ENCODE measurements at places on chromosomes 7 and 10.

- DNase-seq = no peak
Observed at GRCh38 chr10:96360766-96361165, 2.0 kb upstream of the OPALIN start.

DNA sequence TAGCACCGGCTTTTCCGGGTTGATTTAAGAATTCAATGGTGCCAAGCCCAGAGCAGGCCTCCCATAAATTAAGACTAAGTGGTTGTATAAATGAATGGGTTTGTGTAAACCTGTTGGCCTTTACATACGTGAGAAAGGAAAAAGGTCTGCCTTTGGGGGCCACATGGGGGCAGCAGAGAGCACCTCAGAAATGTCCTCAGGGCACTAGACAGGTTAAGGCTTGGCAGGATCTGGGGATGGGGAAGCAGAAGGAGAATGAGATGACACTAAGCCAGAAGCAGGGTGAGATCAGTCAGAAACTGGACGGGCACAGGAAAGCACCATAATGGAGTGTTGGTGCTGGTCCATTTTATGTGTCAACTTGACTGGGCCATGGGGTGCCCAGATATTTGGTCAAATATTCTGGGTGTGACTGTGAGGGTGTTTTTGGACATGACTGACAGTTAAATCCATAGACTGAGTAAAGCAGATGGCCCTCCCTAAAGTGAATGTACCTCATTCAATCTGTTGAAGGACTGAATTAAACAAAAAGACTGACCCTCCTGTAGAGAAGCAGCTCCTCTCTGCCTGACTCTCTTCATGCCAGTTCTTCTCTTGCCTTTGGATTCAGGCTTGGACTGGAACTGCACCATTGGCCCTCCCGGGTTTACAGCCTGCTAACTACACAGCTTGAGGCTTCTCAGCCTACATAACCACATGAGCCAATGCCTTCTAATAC lies 58.9 kb downstream of the FRMPD2 start:
- peak; percentile 6 for DNase-seq

GRCh38 chr7:78662939-78663338 lies 790.5 kb downstream of the MAGI2 start:
- DNase-seq = no peak

DNA sequence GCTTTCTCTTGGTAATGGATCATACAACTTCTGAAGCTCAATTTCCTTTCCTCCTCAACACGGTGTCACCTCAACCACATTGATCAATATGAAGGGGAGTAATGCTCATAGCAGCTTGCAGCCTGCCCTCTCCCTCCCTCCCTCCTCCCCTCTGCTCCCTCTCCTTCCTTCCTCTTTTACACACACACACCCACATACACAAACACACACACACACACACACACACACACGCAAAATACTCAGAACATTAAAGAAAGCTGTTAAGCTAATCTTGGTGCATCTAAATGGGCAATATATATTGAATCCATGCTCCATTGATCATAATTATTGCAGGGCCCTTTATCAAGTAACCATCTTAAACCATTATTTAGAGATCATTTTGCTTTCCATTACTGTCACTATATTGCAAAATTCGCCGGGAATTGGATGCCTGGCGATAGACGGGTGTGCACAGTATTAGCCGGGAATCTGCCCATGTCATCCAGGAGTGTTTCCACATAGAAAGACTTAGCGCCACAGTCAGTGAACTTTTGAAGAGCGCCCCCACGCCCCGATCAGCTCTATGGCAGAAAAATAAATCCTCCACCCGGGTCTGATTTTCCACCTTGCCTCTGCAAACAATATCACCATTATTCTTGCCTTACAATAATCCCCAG lies 122.0 kb downstream of the PRLHR start:
- DNase-seq = no peak

DNA sequence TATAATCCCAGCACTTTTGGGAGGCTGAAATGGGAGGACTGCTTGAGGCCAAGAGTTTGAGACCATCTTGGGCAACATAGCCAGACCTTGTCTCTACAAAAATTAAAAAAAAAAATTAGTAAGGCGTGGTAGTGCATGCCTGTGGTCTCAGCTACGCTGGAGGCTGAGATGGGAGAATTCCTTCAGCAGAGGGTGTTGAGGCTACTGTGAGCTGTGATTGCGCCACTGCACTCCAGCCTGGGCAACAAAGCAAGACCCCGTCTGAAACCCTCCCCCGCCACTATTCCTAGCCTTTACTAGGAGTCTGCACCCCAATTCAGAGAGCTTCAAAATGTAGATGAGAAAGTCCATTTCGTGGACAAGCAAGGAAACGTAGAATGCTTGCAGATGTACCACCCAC lies 95.2 kb downstream of the PRPF18 start:
- DNase-seq = no peak

DNA sequence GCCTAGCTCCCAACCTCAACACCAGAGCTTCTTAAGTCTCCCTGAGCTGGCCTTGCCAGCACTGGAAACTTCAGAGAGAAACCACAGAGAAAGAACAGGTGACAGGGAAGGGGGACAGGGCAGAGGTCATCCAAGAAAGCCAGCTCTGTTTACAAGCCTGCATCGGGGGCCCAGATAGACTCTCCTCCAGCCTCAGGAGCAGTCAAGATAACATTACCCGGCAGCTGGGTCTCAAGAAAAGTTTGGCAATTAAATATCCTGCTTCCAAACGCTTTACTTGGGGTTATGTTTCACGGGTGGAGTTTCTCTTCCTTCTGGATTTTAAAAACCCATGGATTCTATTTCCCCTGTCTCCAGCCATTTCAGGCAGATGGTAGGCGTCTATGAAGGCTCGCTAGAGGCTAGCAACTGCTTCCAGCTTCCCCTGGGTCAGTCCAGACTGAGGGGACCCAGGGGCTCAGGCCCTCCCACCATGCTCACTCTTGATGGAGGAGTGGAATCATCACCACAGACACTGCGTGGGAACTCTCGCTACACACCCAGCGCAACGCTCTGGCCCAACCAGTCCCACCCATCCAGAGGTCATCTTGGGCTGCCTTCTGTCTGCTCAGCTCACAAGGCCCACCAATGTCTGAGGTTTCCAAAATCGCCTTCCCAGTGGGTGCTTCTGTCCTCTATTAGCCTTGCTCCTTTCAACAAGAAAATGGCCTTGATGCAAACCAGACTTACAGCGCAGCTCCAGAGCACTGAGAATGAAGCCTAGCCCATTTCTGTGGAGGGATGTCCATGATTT lies 48.8 kb downstream of the SH3PXD2A start:
- DNase-seq = no peak

DNA sequence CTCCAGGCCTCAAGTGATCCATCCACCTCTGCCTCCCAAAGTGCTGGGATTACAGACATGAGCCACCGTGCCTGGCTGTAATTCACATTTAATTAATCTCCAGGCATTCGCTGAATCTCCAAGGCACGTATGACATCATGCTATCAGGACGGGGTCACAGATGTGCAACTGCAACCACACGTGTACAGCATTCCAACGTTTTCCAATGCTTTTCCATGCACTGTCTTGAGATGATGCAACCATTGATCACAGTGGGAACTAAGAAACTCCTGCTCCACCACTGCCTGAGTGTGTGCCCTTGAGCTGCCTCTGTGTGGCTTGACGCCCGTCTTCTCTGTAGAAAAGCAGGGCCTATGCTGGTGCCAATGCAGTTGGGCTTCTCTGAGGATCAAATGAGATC lies 119.8 kb upstream of the LYZL2 start:
- DNase-seq = no peak

- DNase-seq = no peak
Observed at GRCh38 chr7:71491336-71491735, 359.4 kb downstream of the GALNT17 start.

- DNase-seq = no peak
Observed at GRCh38 chr10:64116707-64117106, 595.5 kb downstream of the REEP3 start.

DNA sequence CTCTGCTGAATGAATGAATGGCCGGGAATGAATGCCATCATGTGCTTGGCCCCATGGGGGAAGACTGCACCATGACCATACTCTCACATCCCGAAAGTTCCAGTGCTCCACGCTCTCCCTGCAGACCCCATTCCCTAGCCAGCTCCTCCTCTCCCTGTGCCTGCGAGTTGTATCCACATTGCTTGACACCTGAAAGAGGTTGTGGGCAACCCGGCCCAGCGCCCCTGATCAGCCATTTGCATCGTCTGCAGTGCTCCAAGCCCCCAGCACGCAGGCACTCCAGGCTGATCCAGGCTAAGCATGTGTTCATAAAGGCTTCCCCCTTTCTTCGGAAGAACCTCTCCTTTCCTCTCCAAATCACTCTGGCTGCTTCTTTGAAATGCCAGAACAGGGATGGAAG lies 354.4 kb upstream of the MKI67 start:
- no peak for DNase-seq

GRCh38 chr10:101745074-101745696 lies 30.7 kb downstream of the FGF8 start:
- DNase-seq = no peak

GRCh38 chr10:56622335-56622973 lies 261.4 kb upstream of the ZWINT start:
- peak; percentile 4 for DNase-seq

GRCh38 chr10:11823122-11823988 lies at the start of gene PROSER2:
Gene PROSER2, plus strand, starts transcription at chr10:11823356. Its CDS starts 28,722 bp downstream, at chr10:11852078.
- DNase-seq = peak; percentile 54

GRCh38 chr7:3109311-3109915 lies 65.7 kb upstream of the CARD11 start:
- DNase-seq = no peak

GRCh38 chr10:87593702-87594101 lies 66.0 kb upstream of the PAPSS2 start:
- DNase-seq = peak; percentile 49

- no peak for DNase-seq
Observed at GRCh38 chr7:93578762-93579161, 4.2 kb upstream of the CALCR start.

DNA sequence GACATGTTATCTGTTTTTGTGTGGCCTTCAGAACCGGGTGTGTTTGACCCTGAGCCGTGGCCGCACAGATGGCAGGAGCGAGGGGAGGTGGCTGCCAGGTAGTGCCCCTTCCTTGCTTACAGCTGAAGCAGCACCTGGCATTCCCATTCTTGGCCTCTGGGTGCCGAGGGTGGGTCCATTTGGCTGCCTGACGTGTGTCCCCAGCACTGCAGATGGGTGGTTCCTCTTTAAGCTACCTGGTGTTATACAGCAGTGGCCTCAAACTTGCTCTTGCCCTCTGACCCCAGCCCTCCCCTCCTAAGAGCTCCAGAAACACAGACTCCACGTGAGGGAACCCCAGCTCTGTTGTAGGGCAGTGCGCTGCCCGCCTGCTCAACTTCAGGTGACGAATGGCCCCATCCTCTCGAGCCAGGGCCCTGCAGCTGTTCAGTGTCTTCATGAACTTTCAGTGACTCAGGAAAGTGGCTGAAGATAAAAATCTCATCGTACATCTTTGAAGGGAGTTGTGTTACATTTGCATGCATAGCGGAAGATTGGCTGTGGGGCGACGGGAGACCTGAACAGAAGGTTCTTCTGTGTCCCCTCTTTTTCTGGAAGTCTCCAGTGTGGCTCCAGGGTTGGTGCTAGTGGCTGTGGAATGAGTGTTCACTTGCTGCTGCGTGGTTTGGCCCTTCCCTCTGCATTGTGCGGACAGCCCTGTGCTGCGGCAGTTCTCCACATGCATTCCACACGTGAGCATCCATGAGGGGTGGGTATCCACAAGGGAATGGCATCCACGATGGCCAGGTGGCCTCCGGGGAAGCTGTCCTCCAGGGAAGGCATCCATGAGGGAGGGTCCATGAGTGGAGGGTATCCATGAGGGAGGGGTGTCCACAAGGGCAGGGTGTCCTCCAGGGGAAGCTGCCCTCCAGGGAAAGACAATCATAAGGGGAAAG lies 91.6 kb downstream of the INPP5A start:
- DNase-seq = no peak

GRCh38 chr7:81185072-81185471 lies 266.2 kb upstream of the SEMA3C start:
- no peak for DNase-seq

GRCh38 chr10:5595591-5595990 lies 70.8 kb downstream of the ASB13 start:
- DNase-seq = no peak

DNA sequence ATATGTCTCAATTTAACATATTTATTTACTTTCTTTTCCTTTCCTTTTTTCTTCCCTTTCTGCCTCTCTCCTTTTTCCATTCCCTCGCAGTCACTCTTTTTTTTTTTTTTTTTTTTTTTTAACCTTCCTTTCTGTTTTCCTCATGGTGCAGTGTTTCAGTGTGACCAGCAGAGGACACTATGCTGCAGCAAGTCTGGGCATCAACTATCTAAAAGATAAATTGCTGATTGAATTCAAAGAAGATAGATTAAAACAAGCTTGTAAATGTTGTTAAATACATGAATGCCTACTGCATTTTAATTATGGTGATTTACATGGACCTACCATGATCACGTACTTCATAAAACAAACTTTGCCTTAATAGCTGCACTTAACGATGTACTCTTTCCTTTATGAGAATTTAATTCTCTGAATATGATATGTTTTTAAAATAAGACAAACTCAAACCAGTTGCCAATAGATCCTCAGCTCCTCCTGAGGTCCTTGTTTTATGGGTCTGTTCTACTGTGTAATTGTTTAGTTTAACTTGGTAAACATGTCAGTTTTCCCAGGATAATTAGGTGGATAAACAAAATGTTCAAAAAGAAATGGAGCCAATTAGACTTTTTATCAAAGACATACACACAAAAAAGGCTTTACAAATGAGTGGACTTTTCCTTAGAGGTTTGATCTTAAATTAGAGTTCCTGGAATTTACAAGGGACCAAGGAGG lies 101.0 kb upstream of the AGR3 start:
- DNase-seq = peak; percentile 37

GRCh38 chr10:117197189-117197588 lies at the start of gene KCNK18:
Gene KCNK18, plus strand, starts transcription at chr10:117197489. Its CDS starts 0 bp downstream, at chr10:117197489.
- no peak for DNase-seq

- DNase-seq = no peak
Observed at GRCh38 chr10:12360461-12360860, 11.1 kb downstream of the CAMK1D start.

DNA sequence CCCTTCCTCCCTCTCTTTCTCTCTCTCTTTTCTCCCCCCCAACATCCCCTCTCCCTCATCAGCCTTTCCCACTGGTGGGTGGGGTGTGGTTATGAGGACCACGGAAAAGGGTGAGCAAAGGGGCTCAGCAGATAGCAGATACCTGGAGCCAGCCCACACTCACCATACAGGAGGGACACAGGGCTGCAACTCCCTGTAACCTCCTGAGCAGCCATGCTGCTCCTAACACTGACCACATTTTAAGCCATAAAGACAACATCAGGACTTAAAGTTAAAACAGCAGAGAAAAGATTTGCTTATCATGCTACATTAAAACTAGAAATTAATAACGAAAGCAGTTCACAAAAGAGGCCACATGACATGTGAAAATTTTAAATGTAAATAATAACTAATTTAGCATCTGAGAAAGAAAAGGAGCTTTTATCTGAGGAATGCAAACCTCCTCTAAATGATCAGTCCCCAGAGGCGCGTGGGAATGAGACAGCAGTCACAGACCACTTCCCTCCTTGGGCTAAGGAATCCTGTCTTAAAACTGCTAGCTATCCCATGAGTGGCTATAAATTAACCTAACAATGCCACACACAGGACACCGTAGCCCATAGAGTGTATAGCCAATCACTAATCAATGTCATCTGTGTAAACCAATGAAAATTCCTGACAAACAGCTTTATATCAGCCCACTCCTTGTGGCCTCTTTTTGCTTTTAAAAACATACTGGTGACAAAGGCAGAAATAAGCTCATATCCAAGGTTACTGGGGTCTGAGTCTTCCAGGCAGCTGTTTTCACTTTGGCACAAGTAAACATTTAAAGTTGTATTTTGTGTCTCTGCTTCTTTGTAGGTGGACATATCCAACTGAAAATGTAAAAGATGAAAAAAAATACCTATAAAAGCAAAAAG lies 33.3 kb downstream of the PKD1L1 start:
- peak; percentile 22 for DNase-seq

GRCh38 chr10:121559326-121560026 lies 38.8 kb downstream of the FGFR2 start:
- no peak for DNase-seq
